ENCODE measurements at places on chromosomes 5 and 9. TPM values are rescaled to one million over a fixed set of nuclear protein-coding genes. Genes with fewer than 3 reads are reported as not detected.

DNA sequence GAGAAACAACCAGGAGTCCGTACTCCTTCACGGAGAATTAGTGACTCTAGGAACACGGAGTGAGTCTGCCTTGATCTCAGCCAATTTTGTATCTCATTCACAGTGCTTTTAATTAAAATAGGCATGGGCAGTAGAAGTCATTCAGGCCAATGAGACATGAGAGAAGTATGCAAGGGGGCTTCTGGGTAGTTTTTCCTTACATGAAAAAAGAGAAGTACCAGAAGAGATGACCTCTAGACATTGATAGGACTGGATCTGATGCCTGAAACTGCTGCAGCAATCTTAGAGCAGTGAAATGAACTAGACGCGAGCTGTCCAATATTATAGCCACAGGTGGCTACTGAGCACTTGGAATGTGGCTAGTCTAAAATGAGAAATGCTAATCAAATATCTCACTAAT, 187.7 kb upstream of the TLE4 start:
- H3K36me3 ChIP-seq: no peaks in the 10 kb centered on the region
- no peaks in the 10 kb centered on the region for H3K27me3 ChIP-seq
- H3K4me3 ChIP-seq: no peak overlapping the region
- no peak for DNase-seq
- H3K27ac ChIP-seq: no peak overlapping the region

GRCh38 chr9:38208206-38208901, 139.3 kb upstream of the SHB start:
- H3K36me3 ChIP-seq: no peaks in the 10 kb centered on the region
- peaks cover 10% of the 10 kb centered on the region for H3K27me3 ChIP-seq
- no peaks in the 10 kb centered on the region for H3K4me1 ChIP-seq
- H3K27ac ChIP-seq: no peak overlapping the region
- H3K4me3 ChIP-seq: no peak overlapping the region

GRCh38 chr5:58827463-58827862, 244.6 kb downstream of the RAB3C start:
- H3K27ac ChIP-seq: no peak overlapping the region
- H3K4me1 ChIP-seq: no peaks in the 10 kb centered on the region
- no peak overlapping the region for H3K4me3 ChIP-seq
- no peaks in the 10 kb centered on the region for H3K27me3 ChIP-seq

GRCh38 chr5:152151940-152152339, 227.3 kb upstream of the GLRA1 start:
- no peaks in the 10 kb centered on the region for H3K27me3 ChIP-seq
- no peaks in the 10 kb centered on the region for H3K4me1 ChIP-seq
- DNase-seq: no peak
- no peaks in the 10 kb centered on the region for H3K36me3 ChIP-seq

- no peak for DNase-seq
- no peak overlapping the region for H3K4me3 ChIP-seq
- H3K4me1 ChIP-seq: no peaks in the 10 kb centered on the region
- H3K27me3 ChIP-seq: 0 out of 3 replicates have a peak, but pooled peaks cover 2% of the 10 kb centered on the region
Observed at GRCh38 chr9:68523367-68523936, 17.2 kb downstream of the TMEM252 start.

DNA sequence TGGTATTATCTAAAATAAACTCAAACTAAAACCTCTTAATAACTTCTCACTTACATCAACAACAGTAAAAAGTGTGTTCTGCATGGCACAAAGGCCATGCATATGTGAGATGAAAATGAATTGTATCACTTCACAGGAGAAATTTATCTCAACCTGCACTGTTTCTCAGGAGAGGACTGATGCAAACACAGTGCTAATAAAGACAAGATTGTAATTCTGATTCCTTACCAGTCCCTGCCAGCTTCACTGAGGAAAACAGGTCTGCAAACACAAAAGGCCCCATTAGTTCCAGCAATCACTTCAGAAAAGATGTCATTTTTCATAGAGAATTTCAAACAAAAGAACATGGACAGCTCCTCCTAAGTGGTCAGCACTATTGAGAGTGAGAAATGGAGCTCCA, 117.3 kb upstream of the PDE4D start:
- no peaks in the 10 kb centered on the region for H3K4me1 ChIP-seq
- no peaks in the 10 kb centered on the region for H3K27me3 ChIP-seq
- H3K27ac ChIP-seq: no peak overlapping the region
- no peak for DNase-seq
- no peak overlapping the region for H3K4me3 ChIP-seq
- H3K36me3 ChIP-seq: no peaks in the 10 kb centered on the region

The IRX1 gene
- total RNA-seq: not detected

Data from K562 (cell line).